ENCODE measurements at places on chromosomes 6 and 20.

GRCh38 chr6:155223646-155224451 lies 40.0 kb upstream of the CLDN20 start:
- DNase-seq: no peak

GRCh38 chr20:39630215-39630908 lies 668.2 kb downstream of the DHX35 start:
- no peak for DNase-seq

GRCh38 chr6:15287670-15288375 lies 42.0 kb downstream of the JARID2 start:
- no peak for DNase-seq

GRCh38 chr20:19764207-19764606 lies 6.1 kb downstream of the RIN2 start:
- no peak for DNase-seq

GRCh38 chr6:23562554-23562953 lies 563.5 kb upstream of the NRSN1 start:
- no peak for DNase-seq

DNA sequence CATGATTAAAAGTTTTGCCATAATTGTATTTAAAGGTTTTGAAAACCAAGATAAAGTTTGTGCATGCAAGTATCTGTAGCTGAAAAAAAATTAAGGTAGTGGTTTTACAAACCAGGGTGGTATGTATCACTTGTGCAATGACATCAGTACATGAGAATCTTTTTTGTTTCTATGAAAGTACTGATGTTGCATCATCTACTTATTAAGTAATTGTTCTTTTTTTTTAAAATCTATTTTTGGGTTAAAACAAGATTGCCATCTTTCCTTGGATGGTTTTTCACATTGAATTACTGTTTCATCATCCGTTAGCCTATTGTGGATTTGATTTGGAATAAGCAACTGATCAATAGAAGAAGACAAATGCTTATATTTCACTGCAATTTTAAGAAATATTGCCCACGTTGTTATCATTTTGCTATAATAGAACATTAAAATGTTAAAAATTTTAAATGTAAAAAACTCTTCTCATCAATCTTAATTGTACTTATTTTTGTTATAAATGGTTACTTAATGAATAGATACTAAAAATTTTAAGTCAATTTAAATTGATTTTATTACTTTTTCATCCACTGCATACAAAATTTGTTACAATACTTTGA lies 39.8 kb upstream of the TAGAP start:
- DNase-seq: no peak

- DNase-seq: no peak
Measured at GRCh38 chr6:3808199-3808598, 41.0 kb upstream of the FAM50B start.

Data from stimulated activated CD4-positive, alpha-beta T cell treated with anti-CD3 and anti-CD28 coated beads, Interleukin-15, amount 100 ng/mL, for 1 hour (primary cell).